ENCODE measurements at places on chromosomes 5 and 9.

- DNase-seq: peak; percentile 63
These were observed 17.8 kb downstream of the BICD2 start for GRCh38 chr9:92746567-92747458.

DNA sequence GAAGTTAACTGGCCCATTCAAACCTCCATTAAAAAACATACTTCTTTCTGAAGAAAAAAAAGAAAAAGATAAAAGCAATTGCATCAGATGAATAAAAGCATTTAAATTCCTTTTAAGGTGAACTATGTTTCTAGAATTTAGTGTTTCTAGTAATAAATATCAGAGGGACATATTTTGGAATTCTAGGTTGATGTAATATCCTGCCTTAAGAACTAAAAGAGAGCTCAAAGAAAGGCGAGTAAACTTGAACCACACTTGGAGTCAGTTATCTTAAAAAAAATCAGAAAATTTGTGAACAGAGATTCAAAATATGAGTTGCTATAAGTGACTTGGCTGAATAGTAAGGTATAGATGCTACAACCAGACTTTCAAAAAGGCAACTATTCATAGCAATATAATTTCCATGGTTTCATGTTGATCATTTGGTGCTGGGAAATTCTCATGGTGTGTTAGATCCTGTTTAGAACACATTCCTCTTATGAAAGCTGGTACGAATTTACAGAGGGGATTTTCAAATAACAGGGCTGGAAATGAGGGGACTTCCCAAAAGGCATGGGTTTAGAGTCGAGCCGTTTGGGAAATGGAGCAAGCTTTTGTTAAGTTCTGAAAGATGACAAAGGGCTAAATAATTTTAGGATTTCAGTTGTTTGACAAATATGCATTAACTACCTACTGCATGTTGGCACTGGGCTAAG lies 37.6 kb upstream of the RAI14 start:
- no peak for DNase-seq

- DNase-seq: peak; percentile 69
These were observed 61.9 kb downstream of the SNX24 start for GRCh38 chr5:122907276-122907675.

GRCh38 chr9:6996061-6996854 lies 238.5 kb downstream of the KDM4C start:
- DNase-seq: no peak

DNA sequence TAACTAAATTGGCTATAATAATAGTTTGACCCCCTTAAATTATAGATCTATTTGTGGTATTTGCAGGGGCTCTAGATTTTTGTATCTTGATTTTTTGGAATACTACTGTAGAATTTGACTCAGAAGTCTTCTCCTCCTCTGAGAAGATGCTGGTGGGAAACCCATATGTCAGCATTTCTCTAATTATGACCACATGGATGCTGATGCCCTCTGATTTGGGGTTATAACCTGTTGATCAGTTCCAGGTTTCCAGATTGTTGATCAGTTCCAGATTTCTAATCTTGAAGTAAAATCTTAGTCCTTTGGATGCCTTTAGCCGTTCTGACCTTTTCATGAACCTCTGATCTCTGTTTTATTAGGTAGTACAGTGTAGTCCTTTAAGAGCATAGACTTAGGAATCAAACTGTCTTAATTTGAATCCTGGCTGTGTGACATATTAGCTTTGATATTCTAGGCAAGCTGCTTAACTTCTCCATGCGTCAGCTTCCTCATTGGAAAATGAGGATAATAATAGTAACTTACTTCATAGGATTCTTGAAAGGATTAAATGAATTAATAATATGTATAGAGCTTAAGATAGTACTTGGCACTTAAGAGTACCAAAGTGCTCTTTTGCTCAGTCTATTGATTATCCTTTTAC lies 8.1 kb downstream of the FSD1L start:
- no peak for DNase-seq

DNA sequence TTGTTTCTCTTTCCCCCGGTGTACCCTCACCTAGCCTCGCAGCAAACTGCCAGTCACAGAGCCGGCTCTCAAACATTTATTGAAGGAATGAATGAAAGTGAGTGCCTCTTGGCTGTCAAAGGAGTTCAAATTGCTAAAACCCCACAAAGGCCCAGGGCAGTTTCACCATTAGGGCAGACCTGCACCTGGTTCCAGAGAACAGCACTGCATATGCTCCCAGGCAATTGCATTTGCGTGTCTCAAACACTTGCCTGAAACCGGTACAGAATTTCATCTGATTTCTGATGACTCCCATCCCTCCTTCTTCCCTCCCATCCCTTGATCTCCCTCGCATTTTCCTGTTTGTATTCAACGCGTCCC lies 165.6 kb upstream of the ZNF462 start:
- no peak for DNase-seq

GRCh38 chr9:37969130-37969529 lies 65.2 kb upstream of the SLC25A51 start:
- DNase-seq: peak; percentile 26

DNA sequence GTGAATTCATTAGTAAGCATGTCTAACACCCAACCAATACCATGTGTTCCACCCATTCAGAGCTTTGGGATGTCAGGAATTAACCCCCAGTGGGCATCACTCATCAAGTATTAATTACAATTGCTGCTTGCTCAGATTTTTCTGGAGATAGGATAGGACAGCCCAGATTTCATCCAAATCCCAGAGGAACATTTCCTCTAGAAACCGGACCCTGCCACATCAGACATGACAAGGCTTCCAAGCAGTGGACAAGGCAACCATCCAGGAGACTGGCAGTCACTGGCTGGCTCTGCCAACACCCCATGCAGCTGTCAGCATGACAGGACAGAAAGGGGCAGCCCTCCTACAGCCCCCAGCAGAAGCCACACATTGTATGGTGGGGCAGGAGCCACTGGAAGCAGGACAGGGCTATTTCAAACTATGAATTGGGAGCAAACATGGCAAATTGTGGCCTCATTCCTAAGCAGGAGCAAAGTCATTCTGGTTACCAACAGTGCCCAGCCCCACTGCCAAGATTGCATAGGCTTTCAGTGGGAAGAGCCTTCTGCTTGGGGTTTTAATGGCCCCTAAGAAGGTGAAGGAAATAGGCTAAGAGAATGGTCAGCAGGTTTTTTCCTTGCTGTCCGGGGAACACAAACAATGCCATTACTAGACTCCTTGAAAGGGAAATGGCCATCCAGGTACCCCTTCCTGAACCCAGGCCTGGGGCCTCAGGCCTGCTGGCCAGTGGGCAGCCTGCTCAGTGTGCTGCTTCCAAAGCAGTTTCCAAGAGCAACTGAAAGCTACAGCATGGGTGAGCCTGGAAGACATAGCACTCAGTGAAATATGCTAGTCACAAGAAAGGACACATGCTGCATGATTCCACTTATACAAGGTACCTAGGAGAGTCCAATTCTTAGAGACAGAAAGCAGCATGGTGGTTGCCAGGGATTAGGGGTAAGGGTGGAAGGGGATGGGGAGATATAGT lies 294.7 kb upstream of the SLC30A5 start:
- DNase-seq: no peak

GRCh38 chr5:135508496-135509005 lies 27.2 kb downstream of the NEUROG1 start:
- peak; percentile 42 for DNase-seq

DNA sequence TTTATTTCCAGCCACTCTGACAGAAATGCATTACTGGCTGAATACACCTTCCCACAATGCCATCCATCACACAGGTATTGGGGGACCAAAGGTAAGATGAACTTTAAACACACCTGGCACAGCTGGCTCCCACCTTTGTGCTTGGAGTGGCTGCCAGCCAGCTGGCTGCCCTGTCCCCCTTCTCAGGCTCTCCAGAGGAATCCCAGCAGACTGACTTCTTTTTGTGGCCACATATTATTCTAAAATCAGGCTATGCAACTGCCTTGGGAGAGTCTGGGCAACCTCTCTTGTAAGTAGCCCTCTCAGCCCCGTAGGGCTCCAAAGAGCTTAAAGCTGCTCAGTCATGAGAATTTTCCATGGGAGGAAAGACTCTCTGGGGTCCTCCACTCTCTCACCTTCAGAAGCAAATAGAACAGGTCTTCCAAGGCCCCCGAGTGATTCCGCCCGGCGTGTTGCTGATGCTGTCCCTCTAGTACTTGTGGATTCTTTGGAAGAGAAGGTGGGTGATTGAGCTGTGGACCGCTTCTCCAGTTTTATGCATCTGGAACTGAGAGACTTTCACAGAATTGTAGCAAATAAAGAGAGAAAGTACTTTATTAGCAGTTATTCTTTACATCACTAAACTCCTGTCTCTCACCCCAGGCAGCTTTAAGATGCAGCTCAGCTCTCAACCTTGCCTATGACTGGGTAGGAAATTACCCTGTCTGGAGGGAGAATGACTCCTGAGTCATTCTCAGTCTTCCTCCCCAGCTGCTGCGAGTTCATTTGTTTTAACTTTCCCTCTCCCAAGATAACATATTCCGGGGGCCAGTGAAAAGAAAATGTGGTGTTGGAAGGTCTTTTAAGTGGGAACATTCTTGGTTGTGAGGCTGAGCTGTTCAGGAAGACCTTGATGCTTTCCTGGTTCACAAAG lies 159.4 kb upstream of the PITX1 start:
- DNase-seq: peak; percentile 41

DNA sequence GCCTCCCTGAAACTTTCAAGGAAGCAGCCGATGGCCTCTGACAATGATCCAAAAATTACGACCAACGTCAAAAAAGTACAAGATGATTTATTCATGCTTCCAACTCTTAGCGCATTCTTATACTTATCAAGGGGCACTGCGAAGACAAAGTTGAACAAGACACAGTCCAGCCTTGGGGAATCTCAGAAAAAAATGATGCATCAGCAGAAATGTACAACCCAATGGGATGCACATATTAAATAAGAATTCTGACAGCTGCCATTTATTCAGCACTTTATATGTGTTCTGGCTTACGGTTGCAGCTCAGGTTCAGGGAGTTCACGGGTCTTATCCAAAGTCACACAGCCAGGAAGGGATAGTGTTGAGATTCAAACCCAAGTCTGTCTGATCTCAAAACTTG lies 96.0 kb upstream of the CPLX2 start:
- no peak for DNase-seq

- no peak for DNase-seq
These were observed 302.7 kb upstream of the RGMB start for GRCh38 chr5:98470747-98471146.

DNA sequence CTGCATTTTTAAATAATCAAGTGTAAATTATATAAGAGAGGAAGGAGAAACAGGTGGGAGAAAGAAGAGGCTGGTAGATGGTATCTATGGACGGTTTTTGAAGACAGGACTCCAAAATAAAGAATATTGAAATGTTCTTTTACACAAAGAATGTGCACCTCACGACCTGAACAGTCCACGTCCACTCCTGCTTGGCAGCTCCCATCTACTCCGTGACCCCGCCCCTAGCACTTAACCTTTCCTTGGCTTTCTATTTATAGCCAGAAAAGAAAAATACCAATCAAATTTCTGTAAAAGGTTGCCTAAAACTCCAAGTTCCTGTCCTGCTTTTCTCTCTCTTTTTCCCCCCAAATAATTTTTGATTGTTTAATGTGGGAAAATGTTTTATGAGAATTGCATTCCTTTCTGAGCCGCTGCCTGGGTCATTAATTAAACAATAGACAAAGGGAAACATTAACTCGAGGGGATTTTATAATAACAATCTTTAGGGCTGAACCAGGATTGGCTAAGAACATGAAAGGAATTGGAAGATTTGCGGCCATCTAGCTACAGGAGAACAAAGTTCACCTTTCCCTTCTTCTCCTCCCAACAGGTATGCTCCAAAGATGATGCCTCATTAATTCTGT lies 173.6 kb upstream of the MAP3K1 start:
- no peak for DNase-seq
